Cerebellar nuclear complex (tissue), 1 donor: ENCODE measurements at places on chromosomes 7 and 10.

GRCh38 chr10:50362547-50363125 lies 111.3 kb upstream of the ASAH2 start:
- no peak for DNase-seq

DNA sequence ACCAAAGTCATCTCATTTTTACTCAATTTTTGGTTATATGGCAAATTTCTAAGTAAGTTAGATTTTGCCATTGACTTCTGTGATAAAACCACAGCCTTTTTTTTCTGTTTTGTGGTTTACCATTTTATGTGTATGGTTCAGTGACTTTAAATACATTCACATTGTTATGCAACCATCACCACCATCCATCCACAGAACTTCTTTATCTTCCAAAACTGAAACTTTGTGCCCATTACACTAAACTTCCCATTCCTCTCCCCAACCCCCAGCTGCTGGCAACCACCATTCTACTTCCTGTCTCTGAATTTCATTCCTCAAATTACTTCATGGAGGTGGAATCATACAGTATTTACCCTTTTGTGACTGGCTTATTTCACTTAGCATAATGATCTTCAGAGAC lies 280.4 kb upstream of the TCERG1L start:
- no peak for DNase-seq

GRCh38 chr7:105222953-105223352 lies 165.8 kb downstream of the SRPK2 start:
- DNase-seq: no peak

GRCh38 chr10:85311613-85312337 lies 983.4 kb downstream of the CCSER2 start:
- DNase-seq: no peak

- DNase-seq: no peak
Observed at GRCh38 chr7:86793136-86793535, 149.4 kb downstream of the GRM3 start.
